ENCODE measurements at places on chromosomes 11 and 22. TPM values are rescaled to one million over a fixed set of nuclear protein-coding genes. Genes with fewer than 3 reads are reported as not detected.

GRCh38 chr11:12160231-12160630 is 49.8 kb downstream of the MICAL2 start:
- DNase-seq = no peak

DNA sequence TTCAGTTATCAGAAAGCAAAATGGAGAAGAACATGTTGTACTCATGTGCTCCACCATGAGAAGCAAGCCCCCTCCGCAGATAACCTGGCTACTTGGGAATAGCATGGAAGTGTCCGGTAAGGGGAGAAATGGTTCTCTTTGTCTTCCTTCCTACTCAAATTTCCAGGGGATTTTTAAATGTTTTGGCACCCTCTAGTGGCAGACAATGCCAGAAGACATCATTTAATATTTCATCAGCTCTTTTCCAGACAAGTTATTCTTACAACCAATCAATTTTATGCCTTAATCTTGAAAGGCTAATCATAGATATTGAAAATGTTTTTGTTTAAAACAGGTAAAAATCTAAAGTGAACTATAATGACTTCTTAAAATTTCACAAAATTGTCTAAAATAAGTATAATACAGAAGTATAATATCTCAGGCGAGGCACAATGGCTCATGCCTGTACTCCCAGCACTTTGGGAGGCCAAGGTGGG is 15.7 kb downstream of the CRTAM start:
- peak; percentile 58 for DNase-seq

DNA sequence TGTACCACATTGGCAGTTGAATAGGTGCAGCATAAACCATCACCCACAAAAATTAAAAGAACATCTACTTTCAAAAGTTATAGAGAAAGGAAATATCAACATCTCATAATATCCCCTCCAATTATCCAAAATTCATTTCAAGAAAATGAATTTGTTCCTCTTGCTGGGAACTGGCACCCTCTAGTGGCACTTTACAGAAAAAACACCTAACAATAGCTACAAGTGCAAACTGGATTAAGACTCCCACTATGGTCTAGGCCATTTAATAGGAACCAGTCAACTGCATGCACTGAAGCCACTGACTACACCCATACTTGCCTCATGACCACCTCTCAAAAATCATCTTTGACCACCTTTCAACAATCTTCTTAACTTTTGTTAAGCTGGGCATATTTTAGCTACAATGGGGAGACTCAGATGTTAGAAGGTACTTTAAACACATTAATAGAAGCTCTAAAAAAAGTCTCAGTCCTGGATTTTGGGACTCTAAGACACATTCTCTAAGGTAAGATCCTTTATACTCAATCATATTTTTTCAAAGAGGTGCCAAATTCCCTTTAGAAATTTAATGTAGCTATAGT is 17.3 kb downstream of the TRAF6 start:
- DNase-seq = peak; percentile 52

The KRTAP5-11 gene
- total RNA-seq = not detected

The PSMA1 gene
- 448 TPM for total RNA-seq

GRCh38 chr11:119992171-119993051 is 145.5 kb downstream of the TRIM29 start:
- no peak for DNase-seq

DNA sequence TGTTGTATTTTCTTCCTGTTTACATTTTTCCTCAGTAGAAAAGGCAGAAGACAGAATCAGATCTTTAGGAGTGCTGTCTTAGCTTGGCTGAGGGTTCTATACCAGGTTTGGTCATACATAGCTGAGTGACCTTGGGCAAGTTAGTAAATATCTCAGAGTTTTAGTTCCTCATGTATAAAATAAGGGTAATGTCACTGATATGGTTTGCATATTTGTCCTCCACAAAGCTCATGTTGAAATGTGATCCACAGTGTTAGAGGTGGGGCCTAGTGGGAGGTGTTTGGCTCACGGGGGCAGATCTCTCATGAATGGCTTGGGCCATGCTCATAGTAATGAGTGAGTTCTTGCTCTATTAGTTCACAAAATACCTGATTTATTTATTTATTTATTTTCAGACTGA is 7.5 kb upstream of the HTR3A start:
- no peak for DNase-seq

DNA sequence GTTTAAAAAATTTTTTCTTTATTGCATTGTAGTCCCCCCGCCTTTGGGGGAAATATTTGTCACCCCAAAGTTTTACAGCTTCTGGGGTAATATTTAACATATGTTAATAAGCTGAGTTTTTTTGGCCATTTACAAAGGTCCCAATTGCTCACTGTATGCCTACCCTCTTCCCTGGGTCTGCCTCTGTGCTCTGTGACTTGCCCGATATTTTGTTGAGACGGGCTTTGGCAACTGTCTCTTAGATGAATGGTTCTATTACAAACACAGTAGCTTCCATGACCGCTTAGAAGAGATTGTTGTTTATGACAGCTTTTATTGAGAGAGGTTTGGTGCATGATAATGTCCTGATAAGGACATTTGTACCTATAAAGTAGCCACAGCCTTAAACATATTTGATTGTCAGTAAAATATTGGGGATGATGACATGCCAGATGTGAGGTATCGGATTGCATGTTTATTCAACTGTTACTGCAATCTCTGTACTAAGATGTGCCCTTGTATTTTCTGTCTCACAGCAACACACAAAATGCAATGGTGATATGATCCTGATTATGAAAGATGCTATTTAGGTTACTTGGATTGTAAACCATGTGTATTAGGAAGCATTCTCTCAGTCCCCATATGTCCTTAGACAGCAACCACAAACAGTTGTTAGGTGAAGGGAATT is 103.1 kb downstream of the TEAD1 start:
- no peak for DNase-seq

- no peak for DNase-seq
Measured at GRCh38 chr22:19039796-19040280, 82.4 kb downstream of the DGCR2 start.

The KCNK7 gene
- total RNA-seq = 0.86 TPM

The ELF5 gene
- total RNA-seq = not detected

- DNase-seq = no peak
Measured at GRCh38 chr11:117424781-117425180, 97.1 kb downstream of the CEP164 start.

DNA sequence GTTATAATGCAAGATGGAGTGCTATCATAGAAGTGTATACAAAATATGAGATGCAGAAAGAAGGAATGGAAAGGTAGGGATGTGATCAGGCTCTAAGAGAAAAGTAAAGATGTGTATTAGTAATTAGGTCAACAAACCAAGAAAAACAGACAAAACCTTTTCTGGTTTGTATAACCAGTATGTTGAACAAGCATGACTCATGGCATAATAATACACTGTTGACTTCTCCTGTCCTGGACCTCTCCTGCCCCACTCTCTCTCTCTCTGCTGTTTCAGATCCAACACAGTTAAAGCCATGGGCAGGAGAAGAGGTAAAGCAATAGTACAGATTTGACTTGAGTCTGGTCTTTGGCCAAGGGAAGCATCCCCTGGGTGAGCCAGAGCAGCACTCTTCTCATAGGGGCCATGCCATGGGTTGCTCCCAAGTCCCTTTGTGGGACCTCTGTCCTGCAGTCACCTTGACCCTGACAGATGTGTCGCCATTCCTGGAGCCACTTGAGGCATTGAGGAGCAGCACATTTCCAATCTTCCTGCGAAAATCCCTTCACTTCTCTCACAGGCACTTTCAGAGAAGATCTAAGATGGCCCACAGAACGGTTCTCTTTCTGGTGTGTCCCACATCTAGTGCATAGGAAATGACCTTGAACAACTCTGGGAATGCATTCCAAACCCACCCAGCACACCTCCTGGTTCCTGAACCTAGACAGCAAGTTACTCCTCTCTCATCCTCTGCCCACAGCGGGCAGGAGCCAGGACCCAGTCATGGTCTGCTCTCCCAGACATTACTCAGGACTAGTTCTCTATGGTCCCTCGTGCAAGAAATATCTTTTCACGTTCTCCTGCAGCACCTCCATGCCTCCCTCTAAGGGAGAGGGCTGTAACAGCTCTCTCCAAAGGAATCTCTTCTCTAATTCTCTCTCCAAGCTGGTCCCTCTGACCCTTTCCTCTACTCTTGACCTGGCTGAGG is 58.2 kb upstream of the PRSS23 start:
- DNase-seq = peak; percentile 85

DNA sequence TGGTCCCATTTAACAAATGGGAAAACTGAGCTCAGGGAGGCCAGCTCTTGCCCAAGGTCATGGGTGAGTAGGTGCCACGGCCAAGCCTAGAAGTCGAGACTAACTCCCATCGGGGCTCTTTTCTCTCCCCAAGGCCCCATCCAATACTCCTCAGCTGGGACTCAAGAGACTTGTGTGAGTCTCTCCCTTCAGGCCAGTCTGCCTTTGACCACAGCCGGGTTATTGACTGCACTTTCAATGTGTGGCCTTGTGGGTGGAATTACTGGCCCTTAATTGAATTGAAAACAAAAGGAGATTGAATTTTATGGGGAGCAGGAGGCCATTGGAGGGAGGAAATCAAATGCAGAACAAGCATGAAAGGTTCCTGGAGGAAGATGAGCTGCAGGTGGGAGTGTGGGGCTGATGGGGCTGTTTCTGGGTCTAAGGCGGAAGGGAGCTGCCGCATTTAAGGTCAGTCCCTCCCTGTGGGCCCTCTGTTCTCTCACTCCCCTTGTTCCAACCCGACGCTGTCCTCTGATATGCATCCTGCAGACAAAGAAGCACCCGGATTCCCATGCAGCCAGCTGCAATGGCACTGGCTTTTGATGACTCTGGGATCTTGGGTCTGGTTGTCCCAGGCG is 552.8 kb downstream of the MIAT start:
- no peak for DNase-seq

- DNase-seq = no peak
Measured at GRCh38 chr11:118058311-118059245, 18.3 kb upstream of the TMPRSS4 start.
